ENCODE measurements at places on chromosomes 2 and 18.

DNA sequence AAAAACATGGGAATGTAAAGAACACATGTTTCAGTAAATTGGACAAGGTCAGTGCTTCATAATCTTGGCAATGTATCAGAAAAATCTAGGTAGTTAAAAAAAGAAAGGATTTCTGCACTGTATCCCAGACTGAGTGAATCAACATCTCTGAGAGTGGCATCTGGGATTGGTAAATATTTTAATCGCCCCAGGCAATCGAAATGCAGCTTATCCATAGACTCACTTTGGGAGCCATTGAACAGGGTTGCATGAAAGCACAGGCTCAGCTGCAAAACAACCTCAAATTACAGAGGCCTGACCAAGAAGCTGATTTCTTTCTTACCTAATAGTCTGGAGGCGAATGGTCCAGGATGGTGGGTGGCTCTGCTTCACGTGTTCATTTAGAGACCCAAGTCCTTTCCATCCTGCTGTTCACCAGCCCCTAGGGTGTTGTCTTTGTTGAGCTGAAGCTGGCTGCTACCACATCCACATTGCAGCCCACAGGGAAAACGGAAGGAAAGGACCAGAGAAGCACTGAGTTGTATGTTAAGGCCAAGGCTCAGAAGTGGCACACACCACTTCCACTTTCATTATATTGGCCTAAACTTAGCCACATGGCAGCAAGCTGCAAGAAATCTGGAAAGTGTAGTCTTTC, 59.0 kb downstream of the MOGAT1 start:
- DNase-seq, result no peak

DNA sequence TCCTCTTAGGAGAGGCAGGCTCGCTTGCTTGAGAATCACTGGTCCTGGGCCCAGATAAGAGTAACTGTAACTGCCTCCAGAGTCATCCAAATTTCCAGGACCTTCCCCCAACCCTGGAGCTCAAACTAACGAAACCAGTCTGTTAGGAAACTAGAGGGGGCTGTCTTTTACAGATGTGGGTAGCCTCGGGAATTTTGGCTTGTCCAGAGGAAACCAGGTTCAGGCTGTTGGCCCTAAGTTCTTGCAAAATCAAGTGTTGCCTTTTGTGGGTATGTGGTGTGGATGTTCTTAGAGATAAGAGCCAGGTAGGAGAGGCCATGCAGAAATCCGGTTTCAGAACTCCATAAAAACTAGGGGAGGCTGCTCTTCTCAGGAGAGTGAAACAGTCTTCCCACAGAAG, 125.0 kb upstream of the DLX2 start:
- no peak for DNase-seq

DNA sequence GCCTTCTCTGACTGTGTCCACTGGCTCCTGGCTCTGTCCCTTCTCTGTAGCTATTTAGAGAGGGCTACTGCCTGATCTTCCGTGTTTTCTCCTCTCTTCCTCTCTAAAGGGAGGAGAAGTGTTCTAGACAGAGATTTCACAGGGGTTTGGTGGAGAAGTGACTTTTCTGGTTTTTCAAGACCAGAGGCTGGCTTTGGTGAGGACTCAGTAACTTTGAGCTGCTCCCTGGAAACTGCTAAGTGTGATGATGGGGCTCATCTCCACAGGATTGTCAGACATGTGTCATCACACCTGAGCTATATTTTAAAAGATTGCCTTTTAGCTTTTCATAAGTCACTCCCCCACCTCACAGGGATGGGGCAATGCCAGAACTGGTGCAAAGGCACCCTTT, 6.2 kb downstream of the MAL start:
- DNase-seq, result no peak

DNA sequence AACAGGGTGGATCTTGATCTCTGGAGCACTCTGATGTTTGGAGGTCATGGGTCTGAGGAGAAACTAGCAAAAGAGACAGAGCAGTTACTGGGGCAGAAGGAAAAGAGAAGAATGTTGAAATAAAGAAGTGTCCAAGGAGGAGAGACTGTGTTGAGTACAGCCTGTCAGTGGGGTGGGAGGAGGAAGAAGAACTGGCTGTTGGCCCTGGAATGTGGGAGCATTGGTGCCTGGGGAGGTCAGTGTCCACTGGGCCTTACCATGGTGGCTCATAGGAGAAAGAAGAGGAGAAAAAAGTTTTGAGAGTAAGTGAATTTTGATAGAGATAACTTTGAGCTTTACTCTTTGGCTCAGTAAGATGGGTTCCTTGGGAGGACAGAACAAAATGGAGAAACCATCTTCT, 499.0 kb downstream of the TXNL1 start:
- no peak for DNase-seq

- no peak for DNase-seq
Observed at GRCh38 chr2:27208486-27209050, 3.3 kb upstream of the ATRAID start.

GRCh38 chr18:74604774-74605173, 7.1 kb downstream of the ZNF407 start:
- DNase-seq, result no peak

GRCh38 chr18:2956056-2956455, 56.9 kb downstream of the LPIN2 start:
- no peak for DNase-seq

DNA sequence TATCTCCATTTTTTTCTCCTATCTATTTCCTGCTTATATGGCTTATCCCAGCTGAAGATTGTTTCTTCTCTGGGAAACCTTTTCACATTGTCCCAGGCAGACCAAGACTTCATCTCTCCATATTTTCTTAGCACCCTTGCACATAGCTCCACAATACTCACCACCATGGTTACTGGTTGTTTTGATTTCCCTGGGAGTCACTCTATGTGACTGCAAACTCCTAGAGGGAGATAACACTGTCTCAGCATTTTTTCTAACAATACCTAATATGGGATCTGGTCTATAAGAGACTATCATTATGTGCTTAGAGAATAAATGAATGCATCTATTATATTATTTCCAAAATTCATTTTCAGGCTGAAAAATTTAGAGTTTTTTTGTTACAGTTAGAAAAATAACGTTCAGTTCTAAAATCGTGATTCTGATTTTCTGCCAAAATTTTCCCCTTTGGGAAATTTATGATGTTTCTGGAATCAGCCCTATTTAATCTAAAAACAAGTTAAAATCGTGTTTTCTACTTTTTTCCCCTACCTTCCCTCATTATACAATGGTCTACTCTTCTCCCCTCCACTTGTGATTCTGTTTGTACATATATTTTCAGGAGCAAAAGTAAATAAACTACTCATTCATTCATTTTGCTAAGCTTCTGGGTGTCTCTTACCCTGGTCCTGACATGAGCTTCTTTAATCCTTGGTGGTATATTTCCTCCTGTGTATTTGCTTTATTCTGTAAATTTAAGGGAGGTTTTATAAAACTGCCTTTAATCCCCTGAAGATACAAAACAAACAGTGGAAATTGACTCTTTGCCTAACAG, 95.4 kb downstream of the HNMT start:
- DNase-seq, result no peak

GRCh38 chr2:67996772-67997527, 65.9 kb downstream of the C1D start:
- DNase-seq, result no peak

GRCh38 chr2:199458806-199459285, 1.1 kb upstream of the SATB2 start:
- no peak for DNase-seq

GRCh38 chr18:14025306-14025940, 106.8 kb downstream of the ZNF519 start:
- no peak for DNase-seq

GRCh38 chr2:27829791-27830190, 58.3 kb downstream of the MRPL33 start:
- DNase-seq, result no peak

GRCh38 chr18:64044616-64045015, 74.7 kb downstream of the SERPINB8 start:
- no peak for DNase-seq

GRCh38 chr18:9401176-9401575, 66.6 kb downstream of the TWSG1 start:
- DNase-seq, result no peak

DNA sequence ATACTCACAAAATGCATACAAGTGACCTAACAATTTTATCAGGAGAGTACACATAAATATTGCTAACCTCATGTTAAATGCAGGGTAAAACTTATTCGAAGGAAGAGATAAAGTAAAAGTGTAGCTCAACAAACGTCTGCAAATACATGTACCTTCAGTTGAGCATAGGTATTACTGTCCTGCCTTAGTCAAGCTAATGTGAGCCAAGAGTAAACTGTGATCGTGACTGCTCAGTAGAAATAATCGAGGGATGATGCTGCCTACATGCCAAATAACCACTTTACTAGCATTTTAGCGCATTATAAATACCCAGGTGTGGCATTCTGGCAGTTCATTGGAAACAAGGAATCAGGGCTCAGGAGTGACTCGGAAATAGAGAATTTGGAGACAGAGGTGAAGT, 779.5 kb downstream of the SOCS6 start:
- DNase-seq, result no peak

GRCh38 chr2:207289295-207290018, 123.7 kb upstream of the KLF7 start:
- no peak for DNase-seq

DNA sequence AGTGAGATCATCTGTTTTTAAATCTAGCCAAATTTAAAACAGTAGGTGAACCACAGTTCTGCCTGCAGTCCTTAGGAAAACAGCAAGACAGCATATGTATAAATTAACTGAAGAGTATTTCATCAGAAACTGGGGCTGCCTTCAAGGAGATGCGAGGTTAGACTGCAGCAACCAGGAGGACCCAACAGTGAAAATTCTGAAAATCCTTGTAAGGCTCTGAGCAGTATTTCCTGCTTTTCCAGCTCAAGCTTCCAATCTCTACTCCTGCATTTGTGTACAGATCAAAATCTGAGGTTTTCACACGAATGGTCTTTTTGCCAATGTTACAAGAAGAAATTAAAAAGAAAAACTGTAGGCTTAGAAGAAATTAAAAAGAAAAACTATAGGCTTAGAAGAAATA, 43.7 kb downstream of the CERKL start:
- no peak for DNase-seq

DNA sequence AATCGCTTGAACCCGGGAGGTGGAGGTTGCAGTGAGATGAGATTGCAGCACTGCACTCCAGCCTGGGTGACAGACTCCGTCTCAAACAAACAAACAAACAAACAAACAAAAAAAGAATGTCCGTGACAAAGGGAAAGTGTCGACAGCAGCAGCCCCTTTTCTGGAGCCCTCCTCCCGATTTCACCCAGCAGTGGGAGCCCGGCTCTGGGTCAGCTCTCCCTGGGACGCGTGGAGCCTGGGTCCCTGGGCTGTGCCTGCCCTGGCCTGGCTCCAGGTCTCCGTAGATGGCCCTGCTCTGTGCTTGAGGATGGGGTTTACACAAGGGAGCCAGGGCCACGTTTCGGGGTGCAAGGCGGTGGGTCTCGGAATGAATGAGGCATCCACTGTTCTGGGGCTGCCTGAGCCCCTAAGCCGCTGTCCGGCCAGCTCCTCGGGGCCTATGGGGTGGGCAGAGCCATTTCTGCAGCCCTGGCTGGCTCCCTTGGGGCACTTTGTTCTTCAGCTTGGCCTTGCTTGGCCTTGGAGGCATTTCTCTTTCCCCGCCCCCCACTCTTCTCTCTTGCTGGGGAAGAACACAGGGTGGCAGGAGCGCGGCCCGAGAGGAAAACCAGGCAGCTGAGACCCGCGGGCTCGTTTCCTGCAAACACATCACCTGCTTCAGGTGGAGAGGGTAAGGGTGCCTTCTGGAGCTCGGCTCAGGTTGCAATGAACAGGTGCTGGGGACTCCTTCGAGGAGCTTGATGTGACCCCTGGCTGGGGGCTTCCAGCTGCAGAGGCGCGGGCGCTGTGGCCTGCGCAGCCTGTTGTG, 29.1 kb downstream of the RTP5 start:
- DNase-seq, result no peak
